ENCODE measurements at places on chromosomes 16 and 17.

- DNase-seq, result no peak
Measured at GRCh38 chr16:16991711-16992110, 479.0 kb downstream of the XYLT1 start.

GRCh38 chr17:52159246-52160135 is 977 bp upstream of the CA10 start:
- DNase-seq, result no peak

DNA sequence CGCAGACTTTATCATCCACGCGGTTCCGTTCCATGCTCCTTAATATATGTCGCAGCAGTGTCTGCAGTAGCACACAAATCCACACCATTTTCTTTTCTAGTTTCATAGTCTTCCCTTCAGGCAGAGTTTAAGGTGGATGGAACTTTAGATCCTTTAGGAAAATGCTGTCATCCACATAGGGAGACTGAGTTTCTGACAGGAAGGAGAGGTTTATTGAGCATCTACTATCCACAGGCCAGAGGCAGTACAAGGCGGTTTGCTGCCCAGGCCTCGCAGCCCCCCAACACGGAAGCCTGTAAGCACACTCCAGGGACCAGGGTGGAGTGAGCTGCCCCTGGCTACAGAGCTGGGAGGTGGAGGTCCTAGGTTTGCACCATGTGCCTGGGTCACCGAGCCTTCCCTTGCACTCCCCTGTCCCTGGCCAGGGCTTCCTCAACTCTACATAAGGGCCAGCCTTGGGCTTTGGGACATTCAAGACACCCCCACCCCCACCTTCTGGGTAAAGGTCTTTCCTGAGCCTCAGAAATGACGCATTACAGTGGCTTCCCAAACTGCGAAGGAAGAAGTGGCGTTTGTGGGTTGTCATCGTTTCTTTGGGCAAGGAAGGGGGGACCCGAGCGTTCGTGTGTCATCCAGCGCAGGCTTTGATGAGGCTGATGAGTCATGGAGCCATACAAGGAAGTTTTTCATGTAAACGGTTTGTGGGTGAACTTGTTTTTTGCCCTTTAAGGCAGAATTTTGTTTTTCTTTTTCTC is 146.5 kb upstream of the PLCG2 start:
- DNase-seq, result peak; percentile 88

- peak; percentile 43 for DNase-seq
Measured at GRCh38 chr17:28949185-28950016, 1.9 kb downstream of the PHF12 start.

DNA sequence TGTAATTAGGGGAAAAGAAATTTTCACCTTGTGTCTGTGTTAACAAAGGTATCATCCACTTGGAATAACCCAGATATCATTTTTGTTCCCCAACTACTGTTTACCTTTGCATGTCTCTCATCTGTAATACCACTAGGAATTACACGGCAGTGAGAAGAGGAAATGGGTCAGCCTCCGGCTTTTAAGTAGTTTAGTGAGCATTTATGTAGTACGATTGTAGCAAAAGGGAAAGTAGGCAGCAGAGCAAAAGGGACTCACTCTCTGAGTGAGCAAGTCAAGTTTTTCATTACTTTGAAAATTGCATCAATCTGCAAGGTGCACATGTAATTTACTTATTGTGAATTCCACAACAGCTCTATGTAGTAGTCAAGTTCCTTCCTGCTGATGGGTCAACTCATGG is 11.2 kb downstream of the PHF12 start:
- no peak for DNase-seq

DNA sequence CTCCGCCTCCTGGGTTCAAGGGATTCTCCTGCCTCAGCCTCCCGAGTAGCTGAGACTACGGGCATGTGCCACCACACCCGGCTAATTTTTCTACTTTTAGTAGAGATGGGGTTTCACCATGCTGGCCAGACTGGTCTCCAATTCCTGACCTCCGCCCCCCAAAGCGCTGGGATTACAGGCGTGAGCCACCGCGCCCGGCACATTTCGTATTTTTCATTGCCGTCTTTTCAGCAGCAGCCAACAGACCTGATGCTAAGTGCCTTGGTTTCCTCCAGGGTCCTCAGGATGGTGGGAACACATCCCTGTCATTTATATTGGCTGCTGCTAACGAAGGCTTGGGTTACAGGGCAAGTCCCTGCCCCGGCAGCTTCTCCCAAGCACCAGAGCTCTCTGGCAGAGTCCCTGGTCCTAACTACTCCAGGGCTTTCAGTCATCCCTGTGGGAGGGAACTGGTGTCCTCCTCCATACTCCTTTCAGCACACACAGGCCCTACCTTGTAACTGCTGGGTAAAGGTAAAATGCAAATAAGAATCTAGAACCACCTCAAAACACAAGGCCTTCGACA is 1.5 kb upstream of the RNF157 start:
- DNase-seq, result no peak

- DNase-seq, result no peak
Measured at GRCh38 chr17:3679531-3680126, 11.0 kb downstream of the EMC6 start.

DNA sequence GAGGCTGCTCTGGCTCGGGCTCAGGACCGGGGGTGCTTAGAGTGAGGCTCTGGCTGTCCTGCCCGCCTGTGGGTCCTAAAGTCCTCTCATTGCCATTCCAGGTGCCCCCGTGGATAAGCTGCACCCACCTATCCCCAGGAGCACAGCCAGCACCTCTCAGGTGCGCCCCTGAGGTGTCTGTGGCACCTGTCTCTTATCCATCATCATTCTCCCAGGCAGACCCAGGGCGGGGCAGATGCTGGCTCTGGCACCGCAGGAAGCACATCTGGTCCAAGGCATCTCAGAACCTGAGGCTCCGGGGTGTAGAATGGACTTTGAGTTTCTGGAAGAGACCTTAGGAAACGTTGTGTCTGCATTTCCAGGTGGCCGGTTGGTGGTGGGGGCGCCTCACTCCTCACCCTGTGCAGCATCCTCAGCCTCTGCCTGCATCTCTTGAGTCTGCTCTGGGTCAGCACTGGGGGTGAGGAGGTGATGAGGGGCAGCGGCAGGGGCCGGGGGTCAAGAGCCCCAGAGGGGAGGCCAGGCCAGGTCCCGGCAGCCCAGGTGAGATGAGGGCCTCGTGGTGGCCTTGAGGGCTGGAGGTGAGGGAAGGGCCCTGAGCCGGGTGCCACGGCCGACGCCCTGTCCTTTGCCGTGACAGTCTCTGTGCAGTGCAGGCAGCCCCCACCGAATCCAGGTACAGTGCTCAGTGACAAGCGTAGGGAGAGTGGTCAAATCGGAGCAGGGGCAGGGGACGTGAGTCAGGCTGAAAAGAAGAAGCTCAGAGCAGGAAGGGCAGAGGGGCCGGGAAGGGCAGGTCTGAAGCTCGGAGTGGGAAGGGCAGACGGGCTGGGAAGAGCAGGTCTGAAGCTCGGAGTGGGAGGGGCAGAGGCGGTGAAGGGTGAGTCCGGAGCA is 173.5 kb downstream of the NPIPB11 start:
- no peak for DNase-seq

DNA sequence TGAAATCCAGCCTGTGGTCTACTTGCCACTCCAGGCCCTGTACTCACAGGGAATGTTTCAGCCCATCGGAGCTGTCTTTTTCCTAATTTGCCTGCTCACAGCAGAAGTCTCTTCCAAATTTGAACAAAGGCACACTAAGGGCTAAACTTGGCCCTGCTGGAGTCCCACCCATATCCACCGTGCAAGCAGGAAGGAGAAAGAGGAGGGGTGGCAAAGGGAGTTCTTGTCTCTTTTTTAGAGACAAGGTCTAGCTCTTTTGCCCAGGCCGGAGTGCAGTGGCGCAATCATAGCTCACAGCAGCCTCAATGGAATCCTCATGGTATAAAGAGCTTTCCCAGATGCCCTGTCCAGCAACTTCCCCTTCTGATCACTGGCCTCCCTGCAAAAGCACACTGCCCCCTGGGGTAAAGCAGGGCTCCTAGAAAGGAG is 2.7 kb upstream of the PRM1 start:
- DNase-seq, result no peak

GRCh38 chr17:15744074-15744676 is 12.1 kb downstream of the TBC1D26 start:
- DNase-seq, result no peak

GRCh38 chr17:64496348-64496785 is 487 bp downstream of the POLG2 start:
- peak; percentile 12 for DNase-seq

DNA sequence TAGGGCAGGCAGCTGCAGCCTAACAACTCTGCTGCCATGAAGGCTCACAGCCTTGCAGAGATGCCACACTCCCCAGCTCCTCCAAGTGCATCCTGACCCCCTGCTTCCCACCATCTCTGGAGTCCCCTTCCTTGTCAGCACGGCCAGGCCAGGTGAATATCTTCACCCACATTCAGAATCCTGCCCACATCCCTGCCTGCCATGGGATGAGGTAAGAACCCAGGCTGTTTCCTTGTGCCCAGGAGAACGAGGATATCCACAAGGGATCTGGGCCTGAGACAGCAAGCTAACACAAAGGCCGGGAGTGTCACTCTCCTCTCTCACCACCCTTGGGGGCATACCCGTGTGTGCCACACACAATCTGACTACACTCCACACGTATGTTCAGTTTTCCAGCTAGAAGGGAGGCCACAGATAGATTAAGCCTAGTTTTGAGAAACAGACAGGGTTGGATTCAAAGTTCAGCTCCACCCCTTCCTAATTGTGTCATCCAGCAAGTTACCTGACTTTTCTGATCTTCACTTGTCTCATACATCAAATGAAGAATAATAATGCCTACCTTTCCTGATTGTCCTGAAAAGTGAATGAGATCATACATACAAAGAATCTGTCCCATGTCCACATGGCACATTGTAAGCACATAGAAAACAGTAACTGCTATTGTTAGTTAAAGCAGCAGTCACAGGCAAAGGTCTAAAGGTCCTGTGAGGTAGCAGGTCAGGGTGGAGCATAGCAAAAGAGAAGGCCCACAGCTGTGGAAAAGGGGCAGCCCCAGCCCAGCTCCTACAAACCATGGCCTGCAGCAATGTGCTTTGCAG is 17.4 kb upstream of the SUPT4H1 start:
- DNase-seq, result no peak

GRCh38 chr17:21039839-21040575 is 2.8 kb downstream of the USP22 start:
- peak; percentile 49 for DNase-seq

GRCh38 chr16:79768276-79768970 is 167.9 kb upstream of the MAF start:
- DNase-seq, result no peak

DNA sequence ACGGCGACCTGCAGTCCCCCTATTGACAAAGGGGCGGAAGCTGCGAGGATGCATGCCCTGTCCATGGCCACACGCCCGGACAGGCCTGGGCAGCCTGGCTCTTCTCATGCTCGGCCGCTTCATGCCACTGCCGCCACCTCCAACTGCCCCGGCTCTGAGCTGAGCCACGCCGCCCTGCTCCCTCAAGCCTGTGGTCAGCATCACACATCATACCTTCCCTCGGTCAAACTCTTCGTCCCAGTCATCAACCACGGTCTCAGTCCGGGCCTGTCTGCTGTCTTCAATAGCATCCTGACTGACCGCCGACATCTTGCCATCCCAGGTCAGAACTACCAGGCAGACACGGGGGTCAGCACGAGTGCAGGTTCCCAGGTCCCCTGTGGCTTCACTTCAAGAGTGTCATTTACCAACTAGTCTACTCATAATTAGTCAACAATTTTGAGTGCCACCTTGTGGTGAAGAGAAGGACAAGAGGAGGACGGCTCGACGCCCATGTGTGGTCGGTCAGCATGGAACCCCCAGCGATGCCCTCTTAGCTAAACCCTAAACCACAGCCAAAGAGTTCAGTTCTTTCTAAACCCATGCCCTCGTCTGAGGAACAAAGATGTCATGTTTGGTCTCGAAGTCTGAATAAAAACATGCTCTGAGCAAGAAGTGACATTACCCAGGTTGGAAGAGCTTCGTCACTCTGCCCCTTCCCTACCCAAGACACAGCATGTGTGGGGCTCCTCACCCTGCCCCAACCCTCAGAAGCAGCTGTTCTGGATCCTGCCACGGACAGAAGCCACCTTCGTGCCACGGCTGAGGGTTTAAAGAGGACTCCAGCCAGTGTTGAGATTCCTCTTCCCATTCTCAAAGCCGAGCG is 16.9 kb upstream of the CYTH1 start:
- peak; percentile 68 for DNase-seq

DNA sequence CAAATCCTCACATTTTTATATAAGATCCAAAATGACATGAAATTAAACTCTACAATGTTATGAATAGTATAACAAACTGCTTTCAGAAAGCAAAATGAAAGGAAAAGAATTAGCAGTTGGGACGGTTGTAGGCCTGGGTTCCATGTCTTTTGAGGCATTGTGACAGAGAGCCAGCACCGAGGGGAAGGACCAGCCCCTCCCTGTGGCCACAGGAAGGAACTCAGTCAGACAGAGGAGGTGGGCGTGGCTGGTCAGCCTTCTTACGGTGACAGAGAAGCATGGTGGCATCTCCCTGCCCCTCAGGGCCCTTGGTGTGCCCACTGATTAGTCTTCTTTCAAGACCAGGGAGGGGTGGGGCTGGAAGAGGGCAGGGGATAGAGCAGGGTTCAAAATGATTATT is 5.7 kb downstream of the ZNF319 start:
- DNase-seq, result peak; percentile 50

GRCh38 chr16:2874912-2875362 is 8.1 kb upstream of the FLYWCH2 start:
- peak; percentile 71 for DNase-seq

DNA sequence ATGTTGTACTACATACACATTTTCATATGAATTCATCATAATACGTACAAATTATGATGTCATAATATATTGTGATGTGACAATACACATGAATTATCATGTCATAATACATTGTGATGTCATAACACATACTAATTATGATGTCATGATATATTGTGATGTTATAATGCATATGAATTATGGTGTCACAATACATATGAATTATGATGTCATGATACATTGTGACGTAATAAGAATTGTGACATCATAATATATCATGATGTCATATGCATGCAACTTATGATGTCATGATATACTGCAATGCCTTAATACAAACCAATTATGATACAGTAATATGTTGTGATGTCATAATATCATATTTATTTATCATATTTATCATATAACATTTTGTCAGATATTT is 2074.3 kb downstream of the TP53TG3F start:
- no peak for DNase-seq

DNA sequence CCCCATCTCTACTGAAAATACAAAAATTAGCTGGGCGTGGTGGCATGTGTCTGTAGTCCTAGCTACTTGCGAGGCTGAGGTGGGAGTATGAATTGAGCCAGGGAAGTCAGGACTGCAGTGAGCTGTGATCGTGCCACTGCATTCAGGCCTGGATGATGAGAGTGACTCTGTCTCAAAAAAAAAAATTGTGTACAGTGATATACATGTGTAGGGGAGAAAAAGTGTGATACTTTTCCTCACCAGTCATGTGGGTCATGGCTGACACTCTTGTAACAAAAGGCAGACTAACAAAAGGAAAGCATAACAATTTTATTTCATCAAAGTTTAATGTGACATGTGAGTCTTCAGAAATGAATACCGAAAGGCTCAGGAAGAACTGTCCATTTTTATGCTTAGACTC is 2.0 kb upstream of the ABCC12 start:
- no peak for DNase-seq
